ENCODE measurements at places on chromosomes 6 and 20.

- no peak for DNase-seq
Observed at GRCh38 chr20:3240776-3241363, 1.9 kb upstream of the SLC4A11 start.

DNA sequence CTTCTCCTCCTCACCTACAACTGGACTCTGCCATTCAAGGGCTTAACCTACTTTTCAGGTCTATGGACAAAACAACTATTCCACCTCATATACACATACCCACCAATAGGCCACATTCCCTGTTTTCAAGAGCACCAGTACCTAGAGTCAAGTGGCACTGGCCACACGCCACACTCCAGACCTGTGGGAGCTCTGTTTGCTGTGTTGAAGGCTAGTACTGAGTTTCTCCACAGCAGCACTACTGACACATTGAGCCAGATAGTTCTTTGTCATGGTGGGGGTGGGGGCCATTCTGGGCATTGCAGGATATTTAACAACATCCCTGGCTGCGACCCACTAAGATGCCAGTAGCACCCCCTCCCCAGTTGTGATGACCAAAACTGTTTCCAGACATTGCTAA lies 84.1 kb downstream of the RALGAPA2 start:
- no peak for DNase-seq

DNA sequence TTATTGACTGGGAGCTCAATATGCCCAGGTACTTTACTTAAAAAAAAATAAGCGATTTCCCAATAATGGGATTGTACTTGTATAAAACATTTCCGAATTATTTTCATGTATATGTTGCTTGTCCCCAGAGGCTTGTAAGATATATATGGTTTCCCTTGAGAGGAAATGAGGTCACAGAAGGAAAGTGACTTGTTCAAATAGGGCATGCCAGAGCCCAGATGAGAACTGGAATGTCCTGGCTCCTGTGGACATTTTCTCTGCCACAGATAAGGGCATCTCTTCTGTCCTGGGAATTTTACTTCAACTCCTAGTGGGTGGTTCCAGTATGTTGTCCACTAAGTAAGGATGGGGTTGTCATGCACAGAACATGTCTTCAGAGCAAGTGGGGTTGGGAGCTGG lies 63.0 kb downstream of the LYRM2 start:
- DNase-seq = no peak

DNA sequence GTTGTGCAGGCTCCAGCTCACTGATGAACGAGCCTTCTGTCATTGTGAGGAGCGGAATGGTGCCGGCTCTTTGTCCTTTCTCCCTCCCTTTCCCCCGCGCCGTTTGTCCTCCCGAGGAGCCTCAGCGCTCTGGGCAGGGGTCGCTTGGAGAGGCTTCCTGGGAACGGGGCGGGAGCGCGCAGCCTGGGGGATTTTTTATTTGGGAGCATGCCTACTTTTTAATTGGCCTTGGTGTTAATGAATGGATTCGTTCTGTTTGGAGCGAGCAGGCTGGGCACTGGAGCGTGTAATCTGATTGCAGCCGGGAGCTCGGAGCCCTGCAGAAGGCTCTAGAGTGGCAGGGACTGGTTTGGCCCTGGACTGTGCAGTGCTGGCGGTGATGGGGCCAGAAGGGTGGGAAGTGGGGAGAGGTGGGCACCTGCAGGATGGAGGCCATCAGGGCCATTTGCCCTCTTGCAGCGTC lies 118.8 kb downstream of the CDH4 start:
- no peak for DNase-seq
